ENCODE measurements at places on chromosomes 6 and 20.

GRCh38 chr20:49405062-49405683 lies 77.3 kb downstream of the KCNB1 start:
- no peak for DNase-seq

DNA sequence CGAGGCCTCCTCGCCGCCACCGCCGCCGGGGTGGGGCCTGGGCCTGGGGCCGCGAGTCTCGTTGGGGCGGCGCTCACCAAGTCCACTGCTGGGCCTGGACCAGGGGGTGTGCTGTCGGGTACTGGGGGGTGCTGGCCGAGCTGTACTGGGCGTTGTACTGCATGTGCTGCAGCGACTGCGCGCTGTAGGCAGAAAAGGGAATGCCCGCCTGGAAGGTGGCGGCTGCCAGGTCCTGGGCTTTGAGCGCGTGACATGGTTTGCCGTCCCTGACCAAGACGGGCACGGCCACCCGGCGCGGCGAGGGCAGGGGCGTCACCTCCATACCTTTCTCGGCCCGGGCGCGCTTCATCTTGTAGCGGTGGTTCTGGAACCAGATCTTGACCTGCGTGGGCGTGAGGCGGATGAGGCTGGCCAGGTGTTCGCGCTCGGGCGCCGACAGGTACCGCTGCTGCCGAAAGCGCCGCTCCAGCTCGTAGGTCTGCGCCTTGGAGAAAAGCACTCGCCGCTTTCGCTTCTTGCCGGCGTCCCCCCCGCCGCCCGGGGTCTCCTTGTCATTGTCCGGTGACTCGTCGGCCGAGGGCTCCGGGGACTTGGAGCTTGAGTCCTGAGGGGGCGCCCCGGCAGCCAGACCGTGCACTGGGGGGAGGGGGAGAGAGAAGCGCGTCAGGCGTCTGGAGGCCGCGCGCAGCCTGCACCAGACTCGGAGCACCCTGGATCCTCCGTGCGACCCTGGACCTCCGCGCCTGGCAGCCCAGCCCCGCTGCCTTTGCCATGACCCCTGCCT lies 1.8 kb downstream of the NKX2-2 start:
- no peak for DNase-seq

- DNase-seq, result no peak
These were observed 50.2 kb downstream of the IYD start for GRCh38 chr6:150418827-150419594.

- no peak for DNase-seq
These were observed 118.7 kb downstream of the BMP2 start for GRCh38 chr20:6886065-6886729.

GRCh38 chr6:108730635-108731515 lies 117.3 kb upstream of the ARMC2 start:
- DNase-seq, result no peak

GRCh38 chr6:133834472-133835170 lies 54.3 kb upstream of the TCF21 start:
- DNase-seq, result no peak

DNA sequence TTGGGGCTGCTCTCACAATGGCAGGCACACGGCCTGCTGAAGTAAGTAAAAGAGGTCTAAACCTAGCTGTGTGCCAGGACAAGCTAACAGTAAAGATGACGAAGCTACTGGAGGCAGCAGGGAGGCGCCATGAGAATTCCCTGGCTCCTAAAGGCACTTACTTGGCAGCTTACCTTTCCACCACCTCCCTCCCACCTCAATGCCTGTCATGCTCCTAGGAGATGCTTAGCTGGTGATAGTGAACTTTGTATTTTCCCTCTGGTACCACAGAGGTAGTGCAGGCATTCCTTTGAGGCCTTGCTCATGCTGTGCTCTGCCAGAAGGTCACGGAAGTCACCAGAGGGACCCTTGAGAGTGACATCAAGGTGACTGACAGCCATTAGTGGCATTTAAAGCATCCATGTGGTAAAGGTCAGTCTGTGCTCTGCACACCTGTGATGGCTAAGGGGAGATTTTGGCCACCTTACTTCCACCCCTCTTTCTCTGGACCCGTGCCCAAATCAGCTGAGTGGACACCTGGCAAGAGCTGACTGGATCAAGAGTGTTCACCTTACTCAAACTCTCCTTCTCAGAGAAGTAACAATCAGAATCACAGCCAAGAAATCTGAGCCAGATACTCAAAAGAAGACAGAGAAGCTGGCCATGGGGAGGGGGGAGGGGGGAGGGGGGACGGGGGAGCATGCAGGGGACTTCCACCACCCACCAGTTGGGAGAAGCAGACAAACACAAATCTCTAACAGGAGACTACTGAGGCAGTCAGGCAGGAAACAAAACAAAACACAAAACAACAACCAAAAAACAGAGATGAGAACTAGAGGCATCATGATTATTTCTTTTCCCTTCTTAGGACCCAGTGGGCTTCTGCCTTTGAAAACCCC lies 2.9 kb downstream of the FKBP1A start:
- DNase-seq, result no peak

DNA sequence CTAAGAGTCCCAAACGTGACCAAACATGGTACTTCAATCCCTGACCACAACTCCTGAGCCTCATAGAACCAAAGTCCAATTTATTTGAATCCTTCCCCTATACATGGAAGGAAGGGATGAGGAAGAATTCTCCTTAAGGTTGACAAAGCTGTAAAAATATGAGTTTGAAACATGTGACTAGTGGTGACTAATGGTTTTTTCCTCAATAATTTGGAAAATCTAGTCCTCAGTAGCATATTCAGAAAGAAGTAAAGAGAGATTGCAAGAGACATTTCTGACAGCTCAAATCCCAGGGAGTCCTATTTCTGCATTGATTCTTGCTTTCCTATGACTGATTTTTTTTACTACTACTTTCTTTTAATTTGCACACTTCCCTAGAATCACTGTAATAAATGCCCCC lies 443.7 kb downstream of the FRK start:
- DNase-seq, result no peak

DNA sequence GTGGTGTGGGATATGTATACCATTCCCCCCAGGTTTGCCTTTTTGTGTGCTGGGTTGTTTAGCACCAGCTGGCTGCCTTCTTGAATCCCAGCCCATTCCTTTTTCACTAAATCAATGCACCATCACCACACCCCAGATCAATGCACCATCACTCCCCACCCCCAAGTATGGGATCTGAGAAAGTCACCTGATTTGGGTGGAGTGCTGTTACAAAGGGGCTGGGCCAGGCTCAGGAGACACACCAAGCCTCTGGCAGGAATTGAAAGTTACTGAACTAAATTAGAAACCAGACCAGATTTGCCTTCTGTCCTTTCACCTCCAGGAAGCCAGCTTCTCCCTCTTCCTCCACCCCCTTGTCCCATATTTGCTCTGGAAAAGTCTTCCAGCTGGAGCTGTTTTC lies 19.6 kb upstream of the PKHD1 start:
- no peak for DNase-seq

GRCh38 chr6:137737836-137738596 lies 129.0 kb upstream of the TNFAIP3 start:
- DNase-seq, result no peak

- no peak for DNase-seq
These were observed 728.5 kb upstream of the MARCKS start for GRCh38 chr6:113128661-113129060.

DNA sequence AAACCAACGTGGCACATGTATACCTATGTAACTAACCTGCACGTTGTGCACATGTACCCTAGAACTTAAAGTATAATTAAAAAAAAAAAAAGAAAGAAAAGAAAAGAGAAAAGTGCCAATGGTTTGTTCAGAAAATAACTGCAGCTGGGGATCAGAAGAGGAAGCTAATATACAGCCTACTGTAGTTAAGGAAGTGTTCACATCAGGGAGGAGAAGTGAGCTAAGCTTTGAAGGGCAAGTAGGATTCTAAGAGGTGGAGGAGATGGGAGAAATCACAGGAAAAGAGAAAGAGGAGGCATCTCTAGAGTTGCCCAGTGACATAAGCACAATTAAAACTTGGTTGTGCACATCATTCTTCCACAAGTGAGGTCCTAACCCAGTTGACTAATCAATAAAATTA lies 214.4 kb upstream of the DTNBP1 start:
- DNase-seq, result no peak

GRCh38 chr20:49724408-49725223 lies 10.9 kb upstream of the B4GALT5 start:
- DNase-seq, result no peak

- DNase-seq, result no peak
These were observed 94.8 kb downstream of the MBOAT1 start for GRCh38 chr6:20117474-20117873.

DNA sequence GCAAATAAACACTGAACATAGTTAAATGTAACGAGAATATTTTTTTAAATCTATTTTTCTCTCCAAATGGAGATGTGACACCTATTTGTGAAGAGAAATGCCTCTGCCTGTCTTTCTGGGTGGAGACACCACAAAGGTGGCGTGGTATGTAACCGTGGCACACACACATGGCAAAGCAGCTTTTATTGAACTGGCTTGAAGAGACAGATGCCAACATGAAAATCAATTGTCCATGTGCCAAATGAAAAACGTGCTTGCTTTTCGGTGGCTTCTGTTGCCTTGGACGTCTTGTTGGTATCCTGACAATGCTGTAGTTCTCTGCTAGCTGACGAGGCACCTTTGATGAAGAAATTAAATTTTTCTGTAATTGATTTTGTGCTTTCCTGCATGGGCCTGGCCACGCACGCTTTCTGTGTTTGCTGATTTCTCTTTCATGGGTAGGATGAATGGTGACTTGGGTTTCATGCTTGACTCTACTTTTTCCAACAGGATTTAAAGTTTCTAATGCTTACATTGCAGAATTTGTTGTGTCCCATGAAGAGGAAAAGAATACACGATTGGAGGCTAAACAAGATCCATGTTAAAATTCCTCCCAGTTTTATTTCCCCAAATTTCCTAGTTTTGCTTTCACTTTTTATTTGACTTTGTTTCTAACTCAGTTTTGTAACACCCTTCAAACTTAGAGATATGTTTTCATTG lies 202.6 kb downstream of the TMEM242 start:
- no peak for DNase-seq

- DNase-seq, result no peak
These were observed 1.1 kb downstream of the ESR1 start for GRCh38 chr6:151808371-151809241.

GRCh38 chr20:43911066-43911465 lies 3.6 kb upstream of the TOX2 start:
- DNase-seq, result no peak

DNA sequence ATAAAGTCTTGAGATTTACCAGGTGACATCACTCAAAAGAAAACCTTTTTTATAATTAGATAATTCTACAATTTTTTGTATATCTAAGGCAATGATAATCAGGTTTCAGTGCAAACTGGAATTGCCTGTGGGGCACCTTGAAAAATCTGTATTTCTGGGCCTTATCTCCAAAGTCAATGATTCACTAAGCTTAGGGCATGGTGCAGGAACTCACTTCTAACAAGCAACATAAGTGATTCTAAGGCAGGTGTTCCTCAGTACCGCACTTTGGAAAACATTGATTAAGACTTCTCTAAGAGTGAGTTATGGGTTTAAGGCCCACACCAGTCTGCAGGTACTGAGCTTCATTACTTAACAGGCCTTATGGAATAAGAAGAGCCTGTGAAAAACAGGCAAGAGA lies 115.3 kb downstream of the COL12A1 start:
- DNase-seq, result no peak

All from hematopoietic multipotent progenitor cell treated with erythropoietin and hydrocortisone succinate and interleukin-3 and kit ligand, for 17 days (in vitro differentiated cells).